ENCODE measurements at places on chromosomes 7 and 10.

DNA sequence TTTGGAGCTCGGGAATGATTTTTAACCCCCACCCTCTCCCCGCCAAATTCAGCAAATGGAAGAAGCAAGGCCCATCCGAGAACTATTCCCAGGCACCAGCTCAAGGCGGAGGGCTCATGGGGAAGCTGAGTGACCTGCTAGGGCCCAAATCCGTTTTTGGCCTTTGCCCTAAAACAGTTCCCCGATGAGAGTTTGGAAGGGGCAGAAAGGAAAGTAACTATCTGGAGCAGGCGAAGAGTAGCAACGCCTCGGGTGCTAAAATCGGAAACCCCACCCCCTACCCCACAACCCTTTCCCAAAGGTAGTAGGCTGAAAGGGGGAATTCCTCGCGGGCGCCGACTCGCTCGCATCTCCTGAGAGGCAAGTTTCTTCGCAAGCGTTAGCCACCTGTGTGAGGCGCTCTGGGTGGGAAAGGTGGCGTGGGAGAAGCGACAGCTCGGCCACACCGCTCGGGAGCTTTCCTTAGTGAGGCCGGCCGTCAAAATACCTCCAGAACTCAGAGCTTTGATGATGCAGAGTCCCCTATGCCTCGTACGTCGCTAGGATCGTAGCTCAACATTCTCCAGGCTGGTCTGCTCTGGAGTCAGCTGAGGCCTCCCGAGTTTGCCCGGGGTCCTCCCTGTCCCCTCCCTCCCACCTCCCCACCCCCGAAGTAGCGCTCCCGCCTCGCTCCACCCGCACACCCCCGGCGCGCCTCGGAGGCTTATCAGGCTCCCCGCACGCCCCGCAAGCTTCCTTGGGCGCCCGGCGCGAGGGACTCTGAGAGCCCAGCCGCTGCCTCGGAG, 642 bp upstream of the PRKG1 start:
- peaks cover 8% of the 10 kb centered on the region for H3K4me1 ChIP-seq
- H3K36me3 ChIP-seq = no peaks in the 10 kb centered on the region
- no peaks in the 10 kb centered on the region for H3K27me3 ChIP-seq
- peak overlapping the region; percentile 82 for H3K4me3 ChIP-seq
- DNase-seq = peak; percentile 3

- H3K36me3 ChIP-seq = no peaks in the 10 kb centered on the region
- DNase-seq = no peak
- H3K27me3 ChIP-seq = no peaks in the 10 kb centered on the region
These were observed 14.3 kb upstream of the ARHGAP12 start for GRCh38 chr10:31942892-31943291.

GRCh38 chr7:148987751-148988512, 40.4 kb downstream of the PDIA4 start:
- H3K36me3 ChIP-seq = no peaks in the 10 kb centered on the region
- peak overlapping the region; percentile 73 for H3K27ac ChIP-seq
- H3K4me1 ChIP-seq = peaks cover 21% of the 10 kb centered on the region
- H3K4me3 ChIP-seq = peak overlapping the region; percentile 68
- DNase-seq = no peak
- no peaks in the 10 kb centered on the region for H3K27me3 ChIP-seq

DNA sequence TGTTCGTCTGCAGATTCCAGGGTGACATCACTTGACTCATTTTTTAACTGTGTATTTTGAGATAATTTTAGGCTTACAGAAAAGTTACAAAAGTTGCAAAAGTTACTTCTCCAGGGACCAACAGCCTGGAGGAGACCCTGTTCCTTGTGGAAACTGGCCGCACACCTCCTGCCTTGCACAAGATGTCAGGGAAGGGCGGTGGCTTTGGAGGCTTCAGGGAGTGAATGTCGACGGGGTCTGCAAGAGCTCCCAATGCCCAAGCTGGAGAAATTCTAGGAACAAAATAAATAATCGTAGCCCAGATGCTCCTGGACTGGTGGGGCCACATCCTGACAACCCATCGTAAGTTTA, 62.2 kb upstream of the FAM20C start:
- no peak overlapping the region for H3K27ac ChIP-seq
- peaks cover 13% of the 10 kb centered on the region for H3K4me1 ChIP-seq
- H3K36me3 ChIP-seq = no peaks in the 10 kb centered on the region
- DNase-seq = no peak
- H3K27me3 ChIP-seq = no peaks in the 10 kb centered on the region
- H3K4me3 ChIP-seq = no peak overlapping the region

DNA sequence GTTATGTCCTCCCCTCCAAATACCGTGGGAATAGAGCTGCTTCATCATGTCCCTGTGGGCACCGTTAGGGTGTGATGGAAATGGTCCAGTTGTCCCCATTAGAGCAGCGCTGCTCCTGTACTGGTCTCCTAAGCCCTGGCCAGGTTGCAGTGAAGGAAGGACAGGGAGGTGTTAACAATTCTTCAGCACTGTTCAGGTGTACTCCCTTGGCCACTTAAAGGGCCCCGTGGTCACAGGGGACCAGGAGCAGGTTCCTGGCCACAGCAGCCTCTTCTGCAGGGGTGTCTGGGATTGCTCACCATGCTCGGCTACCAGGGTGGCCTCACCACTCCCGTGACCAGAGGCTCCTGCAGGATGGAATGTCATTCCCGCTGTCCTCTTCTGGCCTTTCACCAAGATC, 65.8 kb downstream of the MINDY4 start:
- H3K4me3 ChIP-seq = no peak overlapping the region
- no peaks in the 10 kb centered on the region for H3K36me3 ChIP-seq
- no peak for DNase-seq
- H3K27ac ChIP-seq = no peak overlapping the region
- no peaks in the 10 kb centered on the region for H3K4me1 ChIP-seq

DNA sequence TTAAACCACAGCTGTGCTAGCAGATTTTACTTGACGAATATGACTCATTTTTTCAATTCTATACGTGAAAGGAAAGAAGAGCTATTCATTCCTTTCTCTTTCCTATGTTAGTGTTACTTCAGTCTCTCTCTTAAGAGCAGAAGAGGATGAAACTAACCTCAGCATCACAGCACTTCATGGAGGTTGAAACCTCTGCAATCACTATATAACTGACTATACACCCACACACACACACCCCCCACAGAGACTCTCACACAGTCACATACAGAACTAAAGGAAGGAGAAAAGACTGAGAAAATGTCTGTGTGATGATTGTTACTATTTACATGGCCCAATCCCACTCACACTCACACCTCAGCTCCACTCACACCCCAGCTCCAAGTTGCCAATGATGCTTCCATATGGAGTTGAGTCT, 104.2 kb downstream of the KIF20B start:
- H3K36me3 ChIP-seq = no peaks in the 10 kb centered on the region
- no peak overlapping the region for H3K4me3 ChIP-seq
- H3K27ac ChIP-seq = no peak overlapping the region
- no peaks in the 10 kb centered on the region for H3K27me3 ChIP-seq
- no peak for DNase-seq
- no peaks in the 10 kb centered on the region for H3K4me1 ChIP-seq

GRCh38 chr10:118669020-118669791, 73.8 kb upstream of the PRLHR start:
- peaks cover 30% of the 10 kb centered on the region for H3K4me1 ChIP-seq
- H3K4me3 ChIP-seq = no peak overlapping the region
- no peak overlapping the region for H3K27ac ChIP-seq

- DNase-seq = no peak
- H3K27me3 ChIP-seq = no peaks in the 10 kb centered on the region
- H3K4me1 ChIP-seq = no peaks in the 10 kb centered on the region
- no peak overlapping the region for H3K27ac ChIP-seq
- no peaks in the 10 kb centered on the region for H3K36me3 ChIP-seq
These were observed 913 bp upstream of the NPC1L1 start for GRCh38 chr7:44541876-44542610.

- H3K27ac ChIP-seq = peak overlapping the region; percentile 42
- H3K4me1 ChIP-seq = peaks cover 55% of the 10 kb centered on the region
- peaks cover 5% of the 10 kb centered on the region for H3K36me3 ChIP-seq
- DNase-seq = no peak
These were observed 29.5 kb downstream of the SMNDC1 start for GRCh38 chr10:110275128-110275729.

DNA sequence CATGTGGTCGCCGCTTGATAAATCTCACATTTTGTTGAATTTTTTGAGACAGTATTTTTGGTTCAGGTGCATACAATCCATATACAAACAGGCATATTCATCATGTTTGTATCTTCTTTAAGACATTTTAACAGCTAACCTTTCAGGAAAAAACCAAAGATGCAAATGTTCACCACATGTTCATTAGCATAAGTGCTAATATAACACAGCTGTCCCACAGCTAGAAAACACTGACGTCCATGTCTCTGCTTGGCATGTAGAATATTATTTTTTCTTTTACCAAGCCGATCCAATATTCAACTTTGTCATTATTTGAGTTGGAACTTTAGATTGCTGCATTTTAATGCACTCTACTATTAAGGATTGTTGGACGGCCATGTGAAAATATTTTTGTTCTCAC, 31.2 kb downstream of the BMPER start:
- H3K4me3 ChIP-seq = no peak overlapping the region
- no peaks in the 10 kb centered on the region for H3K27me3 ChIP-seq
- no peak overlapping the region for H3K27ac ChIP-seq
- peaks cover 10% of the 10 kb centered on the region for H3K4me1 ChIP-seq

DNA sequence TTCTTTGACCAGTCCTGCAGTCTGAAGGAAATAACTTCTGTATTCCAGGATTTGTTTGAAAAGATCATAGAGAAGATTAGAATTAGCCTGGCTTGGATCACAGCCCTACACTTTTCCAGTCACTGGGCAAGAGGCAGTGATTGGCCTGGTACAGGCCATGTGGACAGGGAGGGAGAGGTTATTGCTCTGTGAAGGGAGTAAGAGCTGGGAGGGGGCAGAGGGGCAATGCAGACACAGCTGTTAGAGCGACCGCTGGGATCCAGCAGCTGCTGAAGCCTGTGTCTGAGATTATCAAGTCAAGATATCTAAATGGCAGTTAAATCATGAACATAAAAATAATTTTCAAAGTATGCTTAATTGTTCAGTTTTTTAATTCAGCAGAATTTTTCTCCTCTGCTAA, 257.3 kb downstream of the SDK1 start:
- no peak overlapping the region for H3K27ac ChIP-seq
- no peak overlapping the region for H3K4me3 ChIP-seq
- no peaks in the 10 kb centered on the region for H3K36me3 ChIP-seq

GRCh38 chr10:75355706-75356105, 45.9 kb downstream of the ZNF503 start:
- H3K27me3 ChIP-seq = no peaks in the 10 kb centered on the region
- H3K27ac ChIP-seq = no peak overlapping the region
- DNase-seq = no peak

DNA sequence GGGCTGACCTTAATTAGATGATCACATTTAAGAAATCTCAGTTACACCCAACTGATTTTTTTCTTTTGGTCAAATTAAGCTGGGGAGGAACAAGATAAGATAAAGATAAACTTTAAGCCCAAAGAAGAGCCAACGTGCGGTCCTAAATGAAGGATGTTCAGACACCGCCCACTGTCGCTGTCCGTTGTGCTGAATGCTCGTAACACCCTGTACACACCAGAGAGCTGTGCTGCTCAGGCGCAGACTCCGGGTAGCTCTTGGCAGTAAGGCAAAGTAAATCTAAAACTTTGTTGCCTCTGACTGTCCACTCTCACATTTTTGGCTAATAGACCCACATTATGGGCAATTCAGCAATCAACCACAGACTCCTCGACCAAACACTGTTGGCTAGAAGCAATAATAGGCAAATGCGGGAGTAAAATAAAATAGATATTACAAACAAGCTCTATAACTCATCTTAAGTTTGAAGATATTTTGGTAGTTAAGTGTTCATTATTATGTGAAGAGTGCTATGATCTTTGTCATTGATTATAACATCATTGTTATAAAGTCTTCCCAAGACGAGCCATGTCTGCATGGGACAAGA, 57.1 kb downstream of the PLPP4 start:
- DNase-seq = no peak
- H3K4me1 ChIP-seq = no peaks in the 10 kb centered on the region
- H3K4me3 ChIP-seq = no peak overlapping the region
- H3K36me3 ChIP-seq = no peaks in the 10 kb centered on the region
- H3K27me3 ChIP-seq = no peaks in the 10 kb centered on the region

DNA sequence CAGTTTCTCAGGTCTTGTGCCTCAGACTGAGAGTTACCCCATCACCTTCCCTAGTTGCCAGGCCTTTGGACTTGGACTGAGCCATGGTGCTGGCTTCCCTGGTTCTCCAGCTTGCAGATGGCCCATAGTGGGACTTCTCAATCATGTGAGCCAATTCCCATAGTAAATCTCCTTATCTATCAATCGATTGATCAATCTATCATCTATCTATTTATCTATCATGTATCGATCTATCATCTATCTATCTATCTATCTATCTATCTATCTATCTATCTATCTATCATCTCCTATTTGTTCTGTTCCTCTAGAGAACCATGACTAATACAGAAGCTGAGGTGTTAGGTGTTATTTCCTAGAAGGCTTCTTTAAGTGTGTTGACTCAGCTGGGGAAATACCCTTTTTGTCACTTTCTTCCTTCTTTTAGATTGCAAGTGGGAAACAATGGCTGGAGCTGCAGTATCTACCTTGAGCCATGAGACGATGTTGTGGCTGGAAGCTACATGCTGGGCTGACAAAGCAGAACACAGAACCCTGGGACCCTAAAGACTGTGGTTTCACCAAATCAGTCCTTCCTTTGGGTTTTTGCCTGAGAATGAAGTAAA, 234.7 kb upstream of the GLI3 start:
- H3K4me3 ChIP-seq = no peak overlapping the region
- no peak overlapping the region for H3K27ac ChIP-seq
- no peaks in the 10 kb centered on the region for H3K4me1 ChIP-seq
- no peaks in the 10 kb centered on the region for H3K27me3 ChIP-seq

- no peak overlapping the region for H3K4me3 ChIP-seq
- no peaks in the 10 kb centered on the region for H3K4me1 ChIP-seq
- no peaks in the 10 kb centered on the region for H3K27me3 ChIP-seq
- no peaks in the 10 kb centered on the region for H3K36me3 ChIP-seq
- DNase-seq = no peak
These were observed 314.8 kb downstream of the POM121L12 start for GRCh38 chr7:53350241-53350640.

GRCh38 chr10:47146572-47146971, 153.4 kb upstream of the GDF10 start:
- DNase-seq = no peak
- H3K4me3 ChIP-seq = no peak overlapping the region
- H3K27me3 ChIP-seq = no peaks in the 10 kb centered on the region
- H3K36me3 ChIP-seq = no peaks in the 10 kb centered on the region
- H3K4me1 ChIP-seq = no peaks in the 10 kb centered on the region
- no peak overlapping the region for H3K27ac ChIP-seq

DNA sequence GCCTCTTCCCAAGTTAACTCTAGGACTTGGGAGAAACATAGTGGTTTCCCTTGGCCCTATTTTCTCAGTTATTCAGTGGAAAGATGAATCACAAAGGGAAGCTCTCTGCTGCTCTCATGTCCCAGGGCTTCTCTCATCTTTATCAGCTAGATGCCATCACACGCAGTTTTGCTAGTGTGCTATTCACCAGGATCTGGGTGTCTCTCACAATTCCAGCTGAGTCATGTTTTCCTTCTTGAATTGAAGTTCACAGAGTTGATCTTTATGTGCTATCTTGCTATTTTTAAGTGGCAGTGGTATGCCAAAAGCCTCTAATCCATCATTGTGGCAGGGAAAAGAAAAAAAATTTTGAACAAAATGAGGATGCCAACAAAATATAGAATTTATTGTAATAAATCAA, 101.3 kb downstream of the TWIST1 start:
- no peaks in the 10 kb centered on the region for H3K27me3 ChIP-seq
- H3K27ac ChIP-seq = no peak overlapping the region
- no peak for DNase-seq
- no peak overlapping the region for H3K4me3 ChIP-seq
- no peaks in the 10 kb centered on the region for H3K36me3 ChIP-seq
